ENCODE measurements at places on chromosomes 4 and X. TPM values are rescaled to one million over a fixed set of nuclear protein-coding genes. Genes with fewer than 3 reads are reported as not detected.

DNA sequence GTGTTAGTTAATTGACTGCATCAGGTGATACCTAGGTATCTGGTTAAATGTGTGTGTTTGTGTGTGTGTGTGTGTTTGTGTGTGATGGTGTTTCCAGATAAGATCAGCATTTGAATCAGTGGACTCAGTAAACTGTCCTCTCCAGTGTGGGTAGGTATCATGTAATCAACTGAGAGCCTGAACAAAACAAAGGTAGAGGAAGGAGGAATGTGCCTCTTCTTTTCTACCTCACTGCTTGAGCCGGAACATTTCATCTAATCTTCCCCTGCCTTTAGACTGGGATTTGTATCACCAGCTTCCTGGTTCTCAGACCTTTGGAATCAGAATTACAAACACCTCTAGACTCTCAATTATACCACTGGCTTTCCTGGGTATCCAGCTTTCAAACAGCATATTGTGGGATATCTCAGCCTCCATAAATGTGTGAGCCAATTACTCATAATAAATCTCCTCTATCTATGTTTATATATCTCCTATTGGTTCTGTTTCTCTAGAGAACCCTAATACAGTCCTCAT lies 120.5 kb downstream of the TBCK start:
- no peak for DNase-seq
- no peaks in the 10 kb centered on the region for H3K4me1 ChIP-seq
- no peak overlapping the region for H3K4me3 ChIP-seq
- no peaks in the 10 kb centered on the region for H3K27me3 ChIP-seq
- H3K27ac ChIP-seq = no peak overlapping the region

GRCh38 chr4:41533680-41534079 lies 4.3 kb upstream of the LIMCH1 start:
- H3K27me3 ChIP-seq = no peaks in the 10 kb centered on the region
- DNase-seq = no peak
- no peaks in the 10 kb centered on the region for H3K36me3 ChIP-seq
- H3K27ac ChIP-seq = no peak overlapping the region
- no peak overlapping the region for H3K4me3 ChIP-seq
- no peaks in the 10 kb centered on the region for H3K4me1 ChIP-seq

DNA sequence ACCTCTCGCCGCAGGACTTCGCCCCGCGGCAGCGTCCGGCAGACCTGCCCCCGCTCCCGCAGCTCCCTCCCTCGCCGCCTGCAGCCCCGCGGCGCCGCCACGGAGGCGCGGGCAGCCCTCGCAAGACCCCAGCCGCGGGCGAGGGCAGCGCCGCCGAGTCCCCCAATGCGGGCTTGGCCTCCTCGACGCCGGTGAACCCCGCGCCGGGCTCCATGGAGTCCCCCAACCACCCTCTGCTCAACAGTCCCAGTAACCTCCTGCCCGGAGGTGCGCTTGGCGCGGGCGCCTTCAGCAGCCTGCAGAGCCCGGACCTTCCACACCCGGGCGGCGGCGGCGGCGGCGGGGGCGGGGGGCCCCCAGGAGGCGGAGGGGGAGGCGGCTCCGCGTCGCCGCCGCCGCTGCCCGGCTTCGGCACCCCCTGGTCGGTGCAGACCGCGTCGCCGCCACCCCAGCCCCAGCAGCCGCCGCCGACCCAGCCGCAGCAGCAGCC lies 1.2 kb downstream of the CPEB2 start:
- peak overlapping the region; percentile 79 for H3K4me3 ChIP-seq
- no peaks in the 10 kb centered on the region for H3K4me1 ChIP-seq
- no peaks in the 10 kb centered on the region for H3K27me3 ChIP-seq
- H3K36me3 ChIP-seq = no peaks in the 10 kb centered on the region

DNA sequence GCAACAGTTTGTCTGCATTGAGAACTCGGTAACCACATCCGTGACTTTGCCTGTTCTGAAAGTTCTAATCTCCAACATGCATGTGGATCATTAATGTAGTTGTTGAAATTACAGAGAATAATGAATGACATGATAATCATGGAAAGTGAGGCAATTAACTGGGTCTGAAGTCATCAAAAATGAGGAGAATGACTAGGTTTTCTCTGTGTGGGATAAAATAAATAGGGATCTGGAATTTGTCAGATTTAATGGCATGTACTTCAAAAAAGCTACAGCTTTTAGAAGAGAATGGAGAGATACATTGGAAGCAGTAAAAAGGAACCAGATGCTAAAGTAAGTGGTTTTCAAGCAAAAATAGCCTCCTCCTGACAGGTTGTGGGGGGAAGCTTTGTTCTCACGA lies 59.3 kb downstream of the AFM start:
- no peak overlapping the region for H3K4me3 ChIP-seq
- no peaks in the 10 kb centered on the region for H3K4me1 ChIP-seq
- H3K36me3 ChIP-seq = no peaks in the 10 kb centered on the region
- no peak overlapping the region for H3K27ac ChIP-seq
- H3K27me3 ChIP-seq = no peaks in the 10 kb centered on the region

- no peaks in the 10 kb centered on the region for H3K27me3 ChIP-seq
- no peaks in the 10 kb centered on the region for H3K36me3 ChIP-seq
- no peaks in the 10 kb centered on the region for H3K4me1 ChIP-seq
- H3K4me3 ChIP-seq = no peak overlapping the region
Observed at GRCh38 chr4:26130841-26131432, 189.9 kb upstream of the RBPJ start.

DNA sequence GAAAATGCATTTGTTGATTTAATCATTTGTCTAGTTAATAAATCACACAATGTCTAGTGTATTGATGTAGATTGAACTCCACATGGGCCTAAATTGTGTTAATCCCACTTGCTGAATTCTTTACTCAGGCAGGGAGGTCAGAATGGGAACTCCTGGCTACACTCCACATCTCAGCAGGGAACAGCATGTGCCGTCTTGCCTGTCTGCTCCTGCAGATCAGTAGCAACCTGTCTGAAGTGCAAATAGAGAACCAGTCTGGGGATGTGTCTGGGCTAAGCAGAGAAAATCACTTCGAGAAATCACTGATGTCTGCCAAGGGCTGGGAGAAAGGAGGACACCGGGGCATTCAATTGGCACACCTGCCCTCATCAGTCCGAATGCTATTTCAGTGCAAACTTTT lies 16.5 kb upstream of the MXRA5 start:
- H3K36me3 ChIP-seq = no peaks in the 10 kb centered on the region
- H3K4me1 ChIP-seq = no peaks in the 10 kb centered on the region
- H3K27ac ChIP-seq = no peak overlapping the region
- no peaks in the 10 kb centered on the region for H3K27me3 ChIP-seq
- no peak for DNase-seq
- H3K4me3 ChIP-seq = no peak overlapping the region

DNA sequence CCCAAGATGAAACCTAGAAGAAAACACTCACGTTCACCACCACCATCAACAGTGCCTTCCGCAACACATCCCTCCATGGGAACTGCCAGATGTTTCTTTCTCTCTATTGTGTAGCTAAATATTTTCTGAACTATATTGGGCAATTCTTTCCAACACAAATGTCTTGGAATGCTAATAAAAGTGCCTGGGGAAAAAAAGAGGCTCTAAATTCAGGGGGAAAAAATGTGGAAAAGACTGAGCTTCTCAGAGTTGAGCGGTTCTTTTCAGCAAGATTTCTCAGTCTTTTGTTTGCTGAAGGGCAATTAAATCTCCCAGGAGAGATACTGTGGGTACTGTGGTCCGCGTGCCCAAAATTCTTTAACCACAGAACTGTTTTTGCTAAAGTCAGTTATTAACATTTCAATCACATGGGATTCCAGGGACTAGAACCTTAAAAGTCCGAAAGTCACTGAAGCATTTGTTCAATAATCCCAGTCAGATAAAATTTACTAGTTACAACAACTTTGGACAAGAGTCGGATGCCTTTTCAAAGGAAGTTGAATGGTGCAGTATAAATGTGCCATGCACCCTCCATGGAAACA lies 51.9 kb upstream of the DHRSX start:
- no peaks in the 10 kb centered on the region for H3K27me3 ChIP-seq
- H3K4me3 ChIP-seq = no peak overlapping the region
- H3K4me1 ChIP-seq = no peaks in the 10 kb centered on the region
- no peak for DNase-seq
- H3K27ac ChIP-seq = no peak overlapping the region

The GIMD1 gene
- total RNA-seq = not detected

The ERAS gene
- total RNA-seq = 0.23 TPM

The EDNRA gene
- total RNA-seq = 0.13 TPM

The SHROOM4 gene
- total RNA-seq = 0.13 TPM
